NK-92 treated with Interleukin-12 subunit alpha and Interleukin-12 subunit beta, amount 100 ng/mL, for 24 hours (cell line): ENCODE measurements at places on chromosomes 6 and 20.

DNA sequence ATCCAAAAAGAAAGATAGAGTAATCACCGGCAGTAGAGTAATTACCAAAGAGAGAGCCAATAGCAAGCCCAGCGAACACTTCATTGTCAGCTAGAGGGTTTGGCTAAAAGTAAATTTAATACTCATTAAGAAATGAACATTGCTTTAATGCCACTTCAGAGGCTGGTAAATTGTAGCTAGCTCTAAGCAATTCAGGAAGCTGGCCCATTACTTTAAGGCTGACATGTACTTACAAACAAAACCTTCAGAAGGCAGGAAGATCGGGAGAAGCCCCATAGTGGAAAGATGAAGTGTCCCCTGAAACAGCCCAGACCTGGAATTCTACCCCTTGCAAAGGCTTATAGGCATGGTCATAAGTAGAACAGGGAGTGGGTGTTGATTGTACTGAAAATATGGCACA, 396.6 kb upstream of the ID4 start:
- DNase-seq: no peak

- no peak for DNase-seq
Measured at GRCh38 chr20:12410783-12411182, 493.1 kb downstream of the BTBD3 start.

DNA sequence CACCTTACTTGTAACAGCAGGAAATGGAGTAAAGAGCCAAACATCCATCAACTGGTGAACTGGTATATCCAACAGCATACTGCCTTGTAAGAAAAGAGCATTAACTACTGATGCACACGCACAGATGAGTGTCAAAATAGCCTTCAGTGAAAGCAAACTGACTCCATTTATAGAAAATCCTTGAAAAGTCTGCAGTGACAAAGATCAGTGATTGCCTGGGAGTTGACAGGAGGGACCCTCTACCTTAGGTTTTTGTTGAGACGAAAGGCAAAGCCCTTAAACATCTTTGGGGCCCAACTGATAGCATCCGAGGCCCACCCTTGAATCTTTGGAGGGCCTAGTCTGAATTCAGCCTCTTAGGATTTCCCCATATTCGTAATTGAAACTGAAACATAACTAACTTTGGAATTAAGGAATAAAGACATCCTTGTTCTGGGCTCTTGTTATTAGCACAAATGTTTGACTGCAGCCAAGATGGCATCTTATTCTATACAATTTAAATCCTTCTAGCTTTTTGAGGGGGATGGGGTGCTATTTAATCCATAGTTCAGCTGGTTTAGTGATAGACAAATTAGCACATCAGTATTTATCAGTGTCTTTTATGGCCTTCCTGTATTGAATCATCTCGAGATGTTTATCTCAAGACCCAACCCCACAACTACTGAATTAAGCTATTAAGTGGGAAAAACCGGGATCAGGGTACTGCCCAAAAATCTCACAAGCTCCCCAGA, 13.0 kb downstream of the FBXO5 start:
- no peak for DNase-seq

- no peak for DNase-seq
Measured at GRCh38 chr20:58039274-58040092, 189.0 kb downstream of the ANKRD60 start.

- no peak for DNase-seq
Measured at GRCh38 chr6:118743746-118744145, 92.4 kb upstream of the CEP85L start.

- DNase-seq: no peak
Measured at GRCh38 chr20:9550871-9551270, 36.5 kb downstream of the LAMP5 start.

DNA sequence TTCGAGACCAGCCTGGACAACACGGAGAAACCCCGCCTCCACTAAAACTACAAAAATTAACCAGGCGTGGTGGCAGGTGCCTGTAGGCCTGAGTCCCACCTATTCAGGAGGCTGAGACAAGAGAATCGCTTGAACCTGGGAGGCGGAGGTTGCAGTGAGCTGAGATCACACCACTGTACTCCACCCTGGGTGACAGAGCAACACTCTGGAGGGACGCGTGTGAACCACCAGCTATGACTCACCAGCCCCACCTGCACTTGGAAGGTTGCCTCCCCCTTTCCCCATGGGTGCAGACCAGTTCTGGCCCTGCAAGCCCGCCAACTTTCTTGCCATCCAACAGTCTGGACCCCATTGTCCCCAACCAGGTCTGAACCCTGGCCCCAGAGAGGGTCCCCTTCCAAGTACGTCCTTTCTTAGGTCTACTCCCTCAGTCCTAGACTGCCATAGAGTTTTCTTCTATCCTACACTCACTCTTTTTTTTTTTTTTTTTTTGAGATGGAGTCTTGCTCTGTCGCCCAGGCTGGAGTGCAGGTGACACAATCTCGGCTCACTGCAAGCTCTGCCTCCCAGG, 29.2 kb downstream of the ATP9A start:
- peak; percentile 61 for DNase-seq

DNA sequence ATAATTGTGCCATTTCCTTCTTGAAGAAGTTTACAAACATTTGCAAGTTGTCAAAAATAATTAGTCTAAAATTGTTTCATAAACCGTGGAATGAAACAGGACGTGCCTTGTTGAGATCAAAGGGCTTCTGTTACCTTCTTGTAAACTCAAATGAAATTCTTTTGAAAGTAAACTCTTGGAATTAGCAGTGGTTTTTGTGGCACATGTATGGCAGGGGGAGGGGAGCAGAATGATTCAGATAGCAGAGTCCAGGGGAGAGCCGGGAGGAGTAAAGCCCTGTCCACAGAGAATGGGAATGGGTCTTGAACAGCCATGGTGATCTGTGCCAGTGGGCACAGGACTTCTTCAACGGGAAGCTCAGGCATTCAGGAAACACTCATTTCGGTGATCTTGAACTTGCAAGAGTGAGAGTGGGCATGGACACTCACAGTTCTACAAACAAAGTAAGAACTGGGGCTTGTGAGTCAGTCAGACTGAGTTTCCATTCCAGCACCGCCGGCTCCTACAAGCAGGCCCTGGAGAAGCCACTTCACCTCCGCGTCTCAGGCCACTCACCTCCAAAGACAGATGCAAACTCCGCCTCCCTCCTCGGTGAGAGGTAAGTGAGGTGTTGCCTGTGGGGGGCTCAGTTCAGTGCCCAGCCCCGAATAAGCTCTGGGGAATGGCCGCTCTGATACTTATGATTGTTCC, 143.1 kb downstream of the CDH26 start:
- no peak for DNase-seq

DNA sequence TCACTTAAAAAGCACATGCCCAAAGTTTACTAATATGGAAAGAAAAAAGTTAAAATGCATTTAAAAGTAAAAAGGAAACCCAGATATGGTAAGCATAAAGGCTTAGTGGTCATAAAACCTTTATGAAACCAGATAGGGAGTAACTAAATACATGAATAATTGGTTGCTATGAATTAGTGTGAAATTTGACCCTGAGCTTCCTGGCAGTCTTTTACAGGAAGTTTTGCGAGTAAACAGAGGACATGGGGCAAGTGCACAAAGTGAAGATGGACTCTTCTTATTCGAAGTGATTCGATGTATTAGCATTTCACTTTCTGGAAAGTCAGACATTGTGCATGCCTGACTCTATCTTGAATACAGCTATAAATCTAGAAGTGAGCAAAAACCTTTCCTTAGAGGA, 90.9 kb upstream of the MLIP start:
- DNase-seq: no peak

DNA sequence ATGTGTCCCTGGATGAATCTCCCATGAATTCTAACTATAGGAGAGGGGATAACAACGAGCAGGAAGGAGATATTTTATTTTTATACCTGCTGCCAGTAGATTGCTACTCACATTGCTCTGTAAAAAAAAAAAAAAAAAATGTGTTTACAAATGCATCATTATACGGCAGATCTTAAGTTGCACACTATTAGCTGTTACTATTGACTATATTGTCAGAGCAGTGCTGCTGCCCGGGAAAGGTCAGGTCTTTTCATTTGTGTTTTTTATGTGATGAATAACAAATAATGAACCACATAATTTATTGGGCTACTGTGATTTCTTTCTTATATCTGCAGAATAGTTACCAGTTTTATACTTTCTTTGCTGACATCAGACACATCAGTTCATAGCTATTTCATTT, 393.3 kb downstream of the C6orf118 start:
- DNase-seq: no peak

DNA sequence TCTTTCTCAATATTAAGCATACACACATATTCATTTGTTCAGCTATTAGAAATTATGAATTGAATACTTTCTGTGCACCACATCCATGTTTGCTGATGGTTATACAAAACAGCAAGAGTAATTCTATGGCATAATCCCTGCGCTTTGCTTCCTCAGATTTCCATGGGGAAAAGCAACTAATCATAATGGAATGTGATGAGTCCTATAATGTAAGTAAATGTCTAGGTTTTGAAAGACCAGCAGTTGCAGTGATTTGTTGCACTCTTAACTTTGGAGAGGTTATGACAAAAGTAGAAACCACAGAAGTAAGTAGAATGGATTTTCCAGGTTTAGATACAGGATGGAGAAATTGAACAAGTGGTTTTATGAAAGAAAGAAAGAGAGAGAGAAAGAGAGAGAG, 652.1 kb downstream of the CBLN4 start:
- no peak for DNase-seq

- DNase-seq: no peak
Measured at GRCh38 chr6:127182501-127182900, 64.0 kb downstream of the RSPO3 start.

GRCh38 chr6:34589140-34589539, 33.0 kb upstream of the SPDEF start:
- no peak for DNase-seq

- no peak for DNase-seq
Measured at GRCh38 chr6:20686142-20686541, 151.9 kb downstream of the CDKAL1 start.

GRCh38 chr6:5968817-5969734, 37.6 kb downstream of the NRN1 start:
- DNase-seq: no peak

GRCh38 chr6:115221198-115221597, 839.5 kb downstream of the FRK start:
- no peak for DNase-seq

- DNase-seq: no peak
Measured at GRCh38 chr6:153956808-153957207, 82.2 kb upstream of the OPRM1 start.

DNA sequence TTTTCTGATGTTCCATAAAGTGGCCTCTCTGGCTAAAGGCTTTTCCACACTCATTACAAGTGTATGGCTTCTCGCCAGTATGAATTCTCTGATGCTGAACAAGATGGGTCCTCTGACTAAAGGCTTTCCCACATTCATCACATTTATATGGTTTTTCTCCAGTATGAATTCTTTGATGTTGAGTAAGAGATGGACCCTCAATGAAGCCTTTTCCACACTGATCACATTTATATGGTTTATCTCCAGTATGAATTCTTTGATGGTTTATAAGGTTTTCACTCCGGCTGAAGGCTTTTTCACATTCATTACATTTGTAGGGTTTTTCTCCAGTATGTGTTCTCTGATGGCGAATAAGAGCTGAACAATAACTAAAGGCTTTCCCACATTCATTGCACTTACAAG, 20.4 kb downstream of the ZNF184 start:
- DNase-seq: no peak

DNA sequence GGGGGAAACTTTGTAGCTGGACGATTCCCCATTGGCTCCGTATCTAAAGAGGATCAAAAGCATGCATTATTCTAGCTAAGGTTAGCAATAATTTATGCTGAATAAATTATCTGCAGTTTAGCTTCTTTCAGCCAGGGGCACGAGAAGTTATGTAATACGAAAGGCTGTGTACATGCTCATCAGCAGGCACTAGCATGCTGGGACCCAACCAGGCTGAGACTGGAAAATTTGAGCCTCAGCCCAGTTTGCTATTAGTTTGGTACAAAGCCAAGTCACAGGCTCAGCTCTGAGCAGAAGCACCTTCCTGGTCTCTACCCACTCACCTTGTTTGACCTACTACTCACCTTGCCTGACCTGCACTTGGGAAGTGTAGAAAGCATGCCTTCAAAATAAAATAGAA, 328.1 kb upstream of the ARID1B start:
- no peak for DNase-seq

- DNase-seq: no peak
Measured at GRCh38 chr20:63067721-63068560, 61.2 kb upstream of the BHLHE23 start.

DNA sequence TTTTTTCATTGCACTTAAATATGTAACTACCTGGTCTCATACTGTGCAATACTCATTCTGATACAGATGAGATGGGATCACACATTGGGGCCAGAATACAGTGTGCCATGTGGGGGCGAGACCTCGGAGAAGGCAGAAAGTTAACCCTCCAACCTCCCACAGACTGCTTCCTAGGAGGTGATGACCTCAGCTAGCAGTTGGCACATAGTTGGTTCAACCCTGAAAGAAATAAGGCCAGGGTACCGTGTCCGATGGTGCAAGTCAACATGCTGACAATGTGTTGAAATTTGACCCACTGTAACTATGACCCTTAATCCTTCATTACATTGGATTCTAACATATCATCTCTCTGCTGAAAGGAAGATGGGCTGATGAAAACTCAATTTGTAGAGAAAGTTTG, 61.9 kb downstream of the GJA10 start:
- DNase-seq: no peak

GRCh38 chr6:41604006-41604405, 34.3 kb upstream of the MDFI start:
- no peak for DNase-seq

DNA sequence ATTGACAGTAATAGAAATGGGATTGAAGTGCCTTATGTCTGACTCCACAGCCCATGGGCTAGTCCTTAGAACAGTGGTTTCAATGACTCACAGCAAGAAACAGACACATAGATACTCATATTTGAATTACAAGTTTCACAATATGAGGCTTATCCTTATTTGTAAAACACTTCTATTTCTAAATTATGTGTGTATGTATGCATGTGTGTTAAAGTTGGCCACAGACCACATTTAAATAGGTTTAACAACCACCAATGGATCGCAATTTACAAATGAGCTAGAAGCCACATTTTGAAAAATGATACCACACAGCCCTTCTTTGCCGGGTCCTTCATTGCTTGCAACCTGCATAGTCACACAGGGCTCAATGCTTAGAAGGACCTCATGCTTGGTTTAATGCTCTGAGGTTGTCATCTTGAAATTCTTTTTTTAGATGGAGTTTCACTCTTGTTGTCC, 157.8 kb upstream of the PREP start:
- peak; percentile 7 for DNase-seq
